Gastrocnemius medialis (tissue), 4 donors: ENCODE measurements at places on chromosomes 5 and 9.
A peak's percentile ranks its signal among the peaks of the same experiment; 100 is the strongest.

- no peak for DNase-seq
These were observed 23.9 kb downstream of the VCP start for GRCh38 chr9:35048511-35048910.

DNA sequence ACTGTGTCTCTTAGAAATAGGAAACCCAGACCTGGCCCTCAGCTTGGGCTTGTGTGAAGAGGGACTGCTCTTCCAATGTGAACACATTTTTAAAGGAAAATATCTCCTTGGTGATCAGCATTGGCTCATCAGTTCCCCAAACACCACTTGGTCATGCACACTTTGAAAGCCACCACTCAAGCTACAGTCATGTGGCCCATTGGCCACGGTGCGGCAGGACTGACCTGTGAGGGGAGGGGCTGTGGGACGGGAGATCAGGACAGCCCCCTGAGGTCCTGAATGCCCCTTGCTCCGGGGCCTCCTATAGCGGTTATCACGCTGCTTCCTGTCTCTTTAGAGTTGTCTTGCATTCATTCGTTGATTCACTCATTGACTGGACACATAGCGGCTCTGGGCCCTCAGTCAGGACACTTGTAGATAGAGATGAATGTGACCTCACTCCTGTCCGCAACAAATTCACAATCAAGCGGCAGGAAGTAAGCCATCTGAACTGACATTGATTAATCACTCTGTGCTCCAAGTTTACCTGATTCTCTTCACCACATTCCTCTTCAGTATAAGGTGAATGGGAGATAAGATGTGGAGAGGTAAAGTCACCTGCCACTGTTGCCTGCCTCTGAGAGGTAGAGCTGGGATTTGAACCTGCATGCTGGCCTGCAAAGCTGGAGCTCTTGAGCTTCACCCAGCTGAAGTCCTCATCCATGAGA is 73.1 kb downstream of the COL15A1 start:
- DNase-seq = no peak

DNA sequence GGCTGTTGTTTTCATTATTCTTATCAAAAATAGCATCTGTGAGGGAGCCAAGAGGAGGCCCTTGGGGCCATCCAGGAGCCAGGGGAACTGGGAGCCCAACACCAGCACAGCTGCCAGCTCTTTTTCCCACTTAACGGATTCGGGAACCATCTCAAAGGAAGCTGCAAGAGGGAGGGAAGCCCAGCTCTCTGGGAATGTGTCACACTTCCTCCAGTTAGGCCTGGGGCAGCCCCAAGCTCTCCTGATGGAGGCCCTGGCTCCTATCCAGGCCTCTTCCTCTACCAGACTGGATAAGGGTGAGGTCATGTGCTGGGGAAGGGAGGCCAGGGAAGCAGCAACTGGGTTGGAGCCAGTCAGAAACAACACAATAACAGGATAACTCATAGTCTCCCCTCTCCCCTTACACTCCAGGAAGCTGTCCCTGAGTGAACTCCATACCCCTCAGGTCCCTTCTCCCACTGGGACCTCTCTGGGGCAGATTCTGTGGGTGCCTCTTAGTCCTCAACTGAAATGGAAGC is 12.7 kb downstream of the CSF2 start:
- DNase-seq = peak; percentile 22

DNA sequence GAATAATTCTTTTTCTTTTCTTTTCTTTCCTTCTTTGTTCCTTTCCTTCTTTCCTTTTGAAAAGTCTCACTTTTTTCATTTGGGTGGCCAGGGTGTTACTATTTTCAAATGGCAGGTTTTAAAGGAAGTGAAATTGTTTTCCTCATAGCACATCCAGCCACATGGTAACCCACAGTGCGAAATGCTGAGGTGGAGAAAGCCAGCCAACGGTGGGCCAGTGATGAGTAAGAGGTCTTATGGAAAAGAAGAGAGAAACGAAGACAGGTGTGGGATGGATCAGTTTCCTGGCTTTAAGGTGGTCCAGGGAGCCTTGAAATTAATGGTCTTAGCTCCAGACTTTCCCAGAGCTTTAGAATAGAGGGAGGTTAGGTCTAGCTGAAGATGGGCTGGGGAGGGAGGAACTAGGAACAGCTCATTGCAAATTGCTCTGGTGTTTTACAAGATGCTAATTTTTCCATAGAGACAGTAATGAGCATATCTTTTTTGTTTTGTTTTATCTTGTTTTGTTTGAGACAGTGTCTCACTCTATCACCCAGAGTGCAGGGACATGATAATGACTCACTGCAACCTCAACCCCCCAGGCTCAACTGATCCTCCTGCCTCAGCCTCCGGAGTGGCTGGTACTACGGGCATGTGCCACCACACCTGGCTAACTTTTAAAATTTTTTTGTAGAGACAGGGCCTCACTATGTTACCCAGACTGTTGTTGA is 17.8 kb downstream of the ITK start:
- DNase-seq = no peak

GRCh38 chr9:96883922-96884321 is 29.6 kb upstream of the ZNF782 start:
- DNase-seq = peak; percentile 50

DNA sequence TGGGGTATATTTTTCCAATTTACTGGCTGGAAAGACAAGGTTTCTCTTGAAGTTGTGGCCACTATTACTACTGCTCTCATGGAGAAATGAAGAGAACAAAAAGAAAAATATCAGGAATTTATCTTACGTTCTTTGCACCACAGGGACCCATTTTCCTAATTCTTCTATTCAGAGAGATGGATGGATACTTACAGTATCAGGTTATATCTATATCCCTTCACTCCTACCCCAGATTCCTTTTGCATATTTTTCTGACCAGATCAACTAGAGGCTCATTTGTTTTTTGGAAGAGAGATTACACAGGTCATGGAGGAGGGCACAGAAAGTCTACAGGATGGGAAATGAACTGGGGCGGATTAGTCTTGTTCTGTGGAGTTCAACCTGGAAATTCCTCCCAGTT is 277.2 kb upstream of the VLDLR start:
- no peak for DNase-seq

DNA sequence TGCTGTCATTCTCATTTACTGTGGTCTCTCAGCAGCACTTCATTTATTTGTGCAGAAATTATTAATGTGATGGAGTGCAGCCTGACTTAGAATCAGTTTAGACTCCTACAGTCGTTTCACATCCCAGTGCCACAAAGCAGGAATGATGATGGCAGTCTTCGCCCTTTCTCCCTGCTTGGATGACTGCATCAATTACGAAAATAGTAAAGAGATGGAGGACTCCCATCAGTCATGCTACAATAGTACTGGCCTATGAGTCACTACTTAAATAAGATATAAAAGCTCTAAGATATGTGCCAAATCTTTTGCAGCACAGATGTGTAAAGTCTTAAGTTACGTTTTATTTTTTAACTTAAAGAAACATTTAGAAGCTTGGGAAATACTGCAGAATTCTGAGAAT is 263.9 kb downstream of the CHSY3 start:
- no peak for DNase-seq

DNA sequence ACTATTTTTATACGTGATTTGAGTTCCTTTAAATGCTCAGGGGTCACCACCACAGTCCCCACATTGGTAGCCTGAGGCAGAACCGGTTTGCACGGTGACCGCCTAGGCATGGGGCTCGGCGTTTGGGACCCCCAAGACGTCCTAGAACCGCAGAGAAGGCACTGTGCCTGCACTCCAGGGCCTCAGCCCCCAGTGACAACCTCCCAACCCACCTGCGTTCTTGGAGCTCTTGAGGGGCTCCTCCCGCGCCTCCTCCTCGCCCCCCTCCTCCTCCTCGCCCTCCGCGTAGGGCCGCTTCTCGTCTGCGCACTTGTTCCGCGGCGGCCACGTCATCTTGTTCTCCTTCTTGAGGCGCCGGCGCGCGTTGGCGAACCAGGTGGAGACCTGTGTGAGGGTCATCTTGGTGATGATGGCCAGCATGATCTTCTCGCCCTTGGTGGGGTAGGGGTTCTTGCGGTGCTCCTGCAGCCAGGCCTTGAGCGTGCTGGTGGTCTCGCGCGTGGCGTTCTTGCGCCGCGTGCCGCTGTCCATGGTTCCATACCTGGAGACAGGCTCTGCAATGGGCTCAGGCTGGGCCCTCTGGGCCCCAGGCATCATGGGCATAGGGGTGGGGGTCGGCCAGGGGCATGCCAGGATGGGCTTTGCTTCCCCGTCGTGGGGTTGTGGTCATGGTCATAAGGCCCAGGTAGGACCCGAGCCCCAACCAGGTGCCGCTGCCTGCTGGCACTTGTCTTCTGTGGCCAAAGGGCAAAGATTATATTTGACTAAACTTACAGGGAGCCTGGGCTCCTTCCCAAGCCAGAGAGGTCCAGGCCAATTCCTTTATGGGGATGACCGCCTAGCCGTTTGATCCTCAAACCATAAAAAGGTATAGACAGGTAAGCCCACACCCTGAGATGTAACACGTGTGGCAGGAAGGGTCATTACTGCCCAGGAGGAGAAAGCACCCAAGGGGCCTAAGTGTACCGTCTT is 3.1 kb downstream of the IRX4 start:
- no peak for DNase-seq

DNA sequence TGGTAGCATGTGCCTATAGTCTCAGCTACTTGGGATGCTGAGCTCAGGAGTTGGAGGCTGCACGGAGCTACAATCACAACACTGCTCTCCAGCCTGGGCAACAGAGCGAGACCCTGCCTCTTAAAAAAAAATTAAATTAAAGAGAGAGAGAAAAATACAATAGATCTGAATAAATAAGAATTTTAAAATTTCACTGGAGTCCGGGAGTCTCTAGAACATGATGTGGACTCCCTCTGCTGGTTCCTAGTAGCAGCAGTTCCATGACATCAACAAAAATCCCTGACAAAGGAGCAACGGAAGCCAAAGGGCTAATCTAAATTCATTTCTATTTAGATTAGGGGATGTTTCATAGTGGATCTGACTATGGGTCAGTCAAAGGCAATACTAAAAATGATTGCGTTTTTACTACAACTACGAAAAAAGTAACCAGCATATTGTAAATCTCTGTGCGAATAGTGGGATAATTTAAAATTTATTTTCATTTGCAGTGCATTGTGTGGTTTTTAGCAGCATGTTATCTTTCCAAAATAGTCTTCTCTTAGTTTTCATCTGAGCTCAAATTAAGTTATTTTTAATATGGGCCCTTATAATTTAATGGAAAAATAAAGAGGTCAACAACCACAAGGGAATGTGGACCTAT is 6.7 kb downstream of the INIP start:
- no peak for DNase-seq

- DNase-seq = no peak
These were observed 53.2 kb upstream of the WDR41 start for GRCh38 chr5:77545285-77545684.

- DNase-seq = no peak
These were observed 100.9 kb upstream of the MAP1B start for GRCh38 chr5:72006361-72006760.
